Stimulated activated CD8-positive, alpha-beta memory T cell treated with anti-CD3 and anti-CD28 coated beads, Interleukin-12 subunit alpha, Interleukin-12 subunit beta, amount 100 ng/mL, for 4 hours (primary cell): ENCODE measurements at places on chromosomes 12 and 14.

DNA sequence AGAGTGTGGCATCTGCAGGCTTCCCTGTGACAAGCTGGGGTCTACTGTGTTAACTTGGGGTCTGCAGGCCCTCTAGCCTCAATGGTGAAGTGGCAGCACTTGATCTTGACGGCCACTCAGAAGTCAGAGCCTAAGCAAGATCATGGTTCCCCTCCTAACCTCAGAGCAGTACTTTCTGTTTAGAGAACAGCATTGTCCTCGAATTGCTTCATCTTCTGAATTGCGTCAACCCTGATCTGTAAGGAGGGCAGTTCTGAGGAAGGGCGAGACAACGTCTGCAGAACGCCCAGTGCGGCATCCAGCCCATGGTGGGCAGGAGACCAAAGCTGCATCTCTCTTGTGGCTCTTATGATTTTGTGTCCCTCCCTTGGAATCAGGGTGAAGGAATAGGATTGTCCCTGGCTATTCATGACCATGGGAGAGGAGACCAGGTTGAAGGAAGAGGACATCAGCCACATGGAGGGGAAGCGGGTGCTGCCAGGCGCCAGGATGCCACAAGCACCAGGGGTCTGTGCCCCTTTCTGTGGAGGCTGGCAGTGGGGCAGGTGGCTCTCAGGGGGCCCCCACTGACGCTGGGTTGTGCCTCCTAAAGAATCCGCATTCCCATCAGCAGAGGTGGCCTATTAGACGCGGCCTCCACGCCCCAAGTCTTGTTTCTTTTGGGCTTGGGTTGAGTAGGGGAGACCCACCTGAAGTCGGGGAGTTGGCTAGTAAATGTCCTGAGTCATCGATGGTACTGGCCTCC lies 2.2 kb downstream of the SERPINA9 start:
- no peak for DNase-seq

DNA sequence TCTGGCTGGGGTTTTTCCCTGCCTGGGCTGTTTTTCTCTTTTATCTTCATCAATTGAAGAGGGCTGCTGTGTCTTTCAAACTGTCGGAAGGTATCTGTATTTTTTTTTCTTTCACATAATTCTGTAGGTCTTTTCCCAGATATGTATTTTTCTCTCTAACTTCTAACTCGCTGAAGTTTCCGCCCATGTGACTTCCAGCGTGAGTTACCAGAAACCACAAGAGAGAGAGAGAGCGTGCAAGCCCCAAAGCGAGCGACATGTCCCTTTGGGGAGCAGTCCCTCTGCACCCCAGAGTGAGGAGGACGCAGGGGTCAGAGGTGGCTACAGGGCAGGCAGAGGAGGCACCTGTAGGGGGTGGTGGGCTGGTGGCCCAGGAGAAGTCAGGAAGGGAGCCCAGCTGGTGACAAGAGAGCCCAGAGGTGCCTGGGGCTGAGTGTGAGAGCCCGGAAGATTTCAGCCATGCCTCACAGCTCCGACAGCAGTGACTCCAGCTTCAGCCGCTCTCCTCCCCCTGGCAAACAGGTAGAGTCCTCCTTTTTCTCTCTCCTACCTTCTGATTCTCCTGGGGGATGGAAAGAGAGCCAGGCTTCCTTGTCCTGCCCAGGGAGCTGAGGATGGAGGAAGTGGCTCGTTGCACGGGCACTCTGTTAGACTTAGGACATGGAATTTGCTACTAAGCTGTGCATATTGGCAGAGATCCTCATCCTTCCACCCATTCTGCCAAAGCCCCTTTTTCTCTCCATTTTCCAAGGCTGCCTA lies at the start of gene BATF:
Gene BATF, plus strand, starts transcription at position 246 of the 759 bp plus-strand sequence. Its CDS starts 214 bp downstream, at position 460.
- peak; percentile 61 for DNase-seq

DNA sequence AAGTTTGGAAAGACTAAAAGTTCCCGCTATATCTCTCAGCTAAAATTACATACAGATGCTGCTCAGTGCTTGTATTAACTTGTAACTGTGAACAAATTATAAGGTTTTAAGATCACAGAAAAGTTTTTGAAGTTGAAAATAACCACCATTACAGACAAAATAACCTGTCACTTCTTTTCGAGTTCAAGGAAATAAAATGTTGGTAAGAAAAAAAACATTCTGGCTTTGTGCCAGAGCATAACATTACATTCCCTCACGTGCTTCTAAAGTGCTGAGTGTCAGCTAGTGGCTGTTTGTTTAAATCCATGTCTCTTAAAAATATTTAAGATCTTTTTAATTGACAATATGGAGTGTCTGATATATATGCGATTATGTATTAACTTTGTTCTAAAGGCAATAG lies 27.2 kb upstream of the ADAMTS20 start:
- DNase-seq = no peak

DNA sequence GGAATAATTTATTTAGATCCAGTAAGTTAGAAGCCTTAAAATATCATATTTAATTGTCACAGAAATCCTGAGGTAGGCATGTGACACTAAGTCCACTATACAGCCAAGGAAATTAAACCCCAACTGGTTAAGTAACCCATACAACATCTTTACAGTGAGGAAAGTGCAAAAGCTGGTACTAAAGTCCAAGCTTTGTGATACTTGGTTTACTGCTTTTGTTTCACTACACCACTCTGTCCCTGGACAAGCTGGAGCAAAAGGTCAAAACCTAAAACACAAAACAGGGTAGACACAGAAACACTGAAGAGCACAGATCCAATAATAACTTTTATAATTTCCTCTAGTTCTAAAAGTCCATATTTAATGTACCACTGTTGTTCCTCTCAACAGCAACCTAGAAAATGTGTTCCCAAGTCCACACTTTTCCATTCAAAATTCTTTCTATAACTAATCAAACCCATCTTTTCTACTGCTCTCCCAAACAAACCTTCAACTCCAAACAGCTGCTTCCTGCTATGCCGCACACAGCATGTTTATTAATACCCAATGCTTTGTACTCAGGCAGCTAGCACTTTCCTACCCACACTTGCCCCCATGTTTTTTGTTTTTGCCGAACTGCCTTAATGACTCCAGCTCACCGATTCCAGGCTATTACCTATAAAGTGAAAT lies 90.9 kb downstream of the MED13L start:
- no peak for DNase-seq

DNA sequence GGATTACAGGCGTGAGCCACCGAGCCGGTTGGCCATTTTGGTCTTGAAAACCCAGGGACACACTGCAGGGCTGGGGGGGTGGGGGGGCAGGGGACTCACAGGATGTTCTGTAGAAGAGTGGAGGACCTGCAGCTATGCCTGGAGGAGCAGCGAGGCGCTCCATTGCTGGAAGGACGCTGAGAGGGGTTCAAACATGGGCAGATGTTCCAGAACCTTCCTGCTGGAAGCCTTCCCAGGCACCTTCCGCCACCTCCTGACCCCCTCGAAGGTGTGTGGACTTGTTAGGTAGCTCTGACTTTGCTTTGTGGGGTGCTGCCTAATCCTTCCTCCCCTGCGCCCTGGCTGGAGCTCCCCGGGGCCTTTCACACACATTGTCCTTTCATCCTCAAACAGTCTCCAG lies 19.6 kb upstream of the PPP1R13B start:
- no peak for DNase-seq

- DNase-seq = no peak
These were observed 272.0 kb upstream of the DIO3 start for GRCh38 chr14:101289230-101289690.

- DNase-seq = no peak
These were observed 67.8 kb downstream of the CD163L1 start for GRCh38 chr12:7376196-7376595.

GRCh38 chr12:21992823-21993222 lies 51.6 kb upstream of the ABCC9 start:
- no peak for DNase-seq
